ENCODE measurements at places on chromosomes 6 and 20.

DNA sequence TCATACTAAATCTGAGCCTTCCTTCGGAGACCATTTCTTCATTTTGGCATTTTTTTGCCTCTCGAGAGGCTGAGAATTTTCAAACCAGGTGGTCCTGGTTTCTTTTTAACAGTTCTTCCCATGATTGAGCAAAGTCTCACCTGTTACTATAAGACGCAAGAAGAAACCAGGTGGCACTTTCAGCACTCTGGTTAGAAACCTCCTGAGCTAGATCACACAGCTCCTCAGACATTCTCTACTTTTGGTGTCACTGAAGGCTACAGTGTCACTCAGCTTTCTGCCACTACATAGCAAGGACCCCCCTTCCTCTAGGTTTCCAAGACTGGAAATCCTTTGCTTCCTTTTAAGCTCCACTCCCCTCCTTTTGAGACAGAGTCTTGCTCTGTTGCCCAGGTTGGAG lies 7.3 kb downstream of the IFNGR1 start:
- no peak for DNase-seq

DNA sequence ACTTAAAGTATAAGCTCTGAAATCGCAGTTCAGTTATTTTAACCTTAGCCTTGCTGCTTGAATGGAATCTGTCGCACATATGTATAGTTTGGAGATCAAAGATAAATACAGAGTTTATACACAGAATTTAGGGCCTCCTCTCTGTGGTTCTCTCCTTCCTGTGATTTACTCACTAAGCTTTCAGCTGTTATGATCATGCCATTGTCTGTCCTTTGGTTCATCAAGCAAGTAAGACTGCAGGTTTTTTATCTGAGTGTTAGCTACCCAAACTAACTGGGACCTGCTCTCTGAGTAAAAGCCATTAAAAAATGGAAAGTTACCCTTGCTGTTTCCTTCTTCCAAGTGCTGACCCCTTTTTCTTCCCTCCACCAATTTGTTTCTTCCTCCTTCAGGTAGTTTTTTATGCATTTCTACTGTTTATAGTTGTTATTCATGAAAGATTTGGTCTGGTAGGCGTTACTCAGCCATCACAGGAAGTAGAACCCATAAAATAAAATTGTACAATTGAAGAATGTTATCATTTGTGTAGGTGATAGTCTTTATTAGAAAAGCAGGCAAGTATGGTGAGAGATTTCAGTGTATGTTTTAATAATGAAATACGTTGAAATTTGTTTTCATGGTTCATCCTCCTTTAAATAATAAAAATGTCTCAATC lies 33.7 kb upstream of the SUMO4 start:
- DNase-seq, result no peak

DNA sequence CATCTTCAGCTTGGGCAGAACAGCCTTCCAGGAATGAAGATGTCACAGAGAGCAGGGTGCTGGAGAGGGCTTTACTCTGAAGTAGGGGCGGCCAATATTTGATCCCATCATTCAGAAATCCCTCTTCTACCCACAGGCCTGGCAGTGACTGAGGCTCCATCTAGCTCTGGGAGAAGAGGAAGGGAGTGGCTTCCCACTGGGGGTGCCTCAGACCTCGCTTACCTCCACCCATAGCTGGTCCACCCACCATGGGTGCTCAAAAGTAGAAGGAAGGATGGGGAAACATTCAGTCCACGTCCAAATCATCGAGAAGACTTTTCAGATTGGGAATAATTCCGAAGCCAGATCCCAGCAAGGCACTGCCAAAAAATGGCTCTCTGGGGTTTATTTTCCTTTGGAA lies 11.8 kb upstream of the THBD start:
- DNase-seq, result no peak

DNA sequence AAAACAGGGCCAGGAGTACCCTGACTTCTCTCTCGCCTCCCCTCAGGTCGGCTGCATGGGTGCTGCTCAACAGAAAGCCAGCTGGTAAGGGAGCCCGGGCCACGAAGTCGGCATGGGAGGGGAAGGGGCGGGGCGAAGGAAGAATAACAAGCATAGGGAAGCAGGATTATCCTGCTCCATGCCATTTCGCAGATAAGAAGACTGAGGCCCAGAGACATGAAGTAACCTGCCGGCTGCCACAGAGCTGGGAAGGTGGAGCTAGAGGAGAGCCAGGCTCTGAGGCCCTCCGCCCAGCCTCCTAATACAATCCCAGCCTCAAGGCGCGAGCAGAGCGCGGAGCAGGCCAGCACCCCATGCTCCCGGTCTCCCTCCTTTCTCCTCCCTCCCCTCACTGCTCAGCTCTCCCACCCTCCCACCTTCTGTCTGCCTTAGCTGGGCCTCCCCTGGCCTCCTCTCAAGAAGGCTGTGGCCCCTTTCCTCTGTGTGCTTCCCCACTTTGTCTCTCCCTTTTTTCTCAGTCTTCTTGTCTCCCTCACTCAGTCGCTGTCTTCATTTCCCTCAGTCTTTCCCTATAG lies 13.2 kb upstream of the HMGA1 start:
- no peak for DNase-seq

DNA sequence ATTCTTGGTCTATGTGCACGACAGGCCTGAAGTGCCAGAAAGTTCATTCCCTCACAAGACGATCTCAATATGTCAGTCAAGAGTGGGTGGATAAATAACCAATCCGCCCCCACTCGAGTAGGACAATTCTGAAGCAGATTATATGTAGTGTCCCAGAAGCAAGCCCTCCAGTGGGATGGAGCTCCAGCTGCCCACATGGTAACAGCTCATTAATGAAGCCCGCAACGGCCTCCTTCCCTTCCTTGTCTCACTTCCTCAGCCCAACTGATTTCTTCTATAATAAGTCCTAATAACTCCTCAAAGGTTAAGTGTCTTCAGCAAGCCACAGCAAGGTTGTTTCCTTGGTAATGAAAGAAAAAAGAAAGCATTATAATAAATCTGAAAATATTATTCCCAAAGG lies 82.1 kb upstream of the F13A1 start:
- DNase-seq, result no peak

- DNase-seq, result no peak
These were observed 89.7 kb downstream of the MDGA1 start for GRCh38 chr6:37607944-37608343.

DNA sequence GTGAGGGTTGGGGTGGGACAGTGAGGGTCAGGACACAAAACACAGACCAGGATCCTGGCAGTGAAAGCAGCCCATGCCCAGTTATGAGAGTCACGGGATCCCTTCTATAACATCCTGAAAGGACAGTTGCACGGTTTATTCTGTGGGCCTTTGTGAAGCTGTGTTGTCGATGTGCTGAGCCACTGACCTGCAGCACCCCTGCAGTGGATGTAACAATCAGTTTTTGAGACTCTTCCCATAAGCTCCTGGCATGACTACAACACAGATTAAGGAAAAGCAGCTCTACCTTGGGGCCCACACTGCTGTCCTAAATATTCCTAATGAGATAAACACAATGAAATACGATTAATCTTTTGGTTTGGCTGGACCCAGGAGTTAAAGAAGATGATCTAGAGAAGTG lies 3.7 kb downstream of the PYGB start:
- no peak for DNase-seq

GRCh38 chr6:145036236-145036635 lies 699.1 kb downstream of the EPM2A start:
- no peak for DNase-seq

- no peak for DNase-seq
These were observed 93.3 kb downstream of the PPP1R14C start for GRCh38 chr6:150236114-150236513.

GRCh38 chr20:51953731-51954340 lies 151.5 kb upstream of the SALL4 start:
- no peak for DNase-seq

GRCh38 chr6:45563041-45563440 lies 185.3 kb upstream of the SUPT3H start:
- DNase-seq, result no peak

GRCh38 chr20:64108731-64109681 lies 1.6 kb upstream of the NPBWR2 start:
- DNase-seq, result no peak

- no peak for DNase-seq
These were observed 248.1 kb upstream of the FOXQ1 start for GRCh38 chr6:1063671-1064355.

DNA sequence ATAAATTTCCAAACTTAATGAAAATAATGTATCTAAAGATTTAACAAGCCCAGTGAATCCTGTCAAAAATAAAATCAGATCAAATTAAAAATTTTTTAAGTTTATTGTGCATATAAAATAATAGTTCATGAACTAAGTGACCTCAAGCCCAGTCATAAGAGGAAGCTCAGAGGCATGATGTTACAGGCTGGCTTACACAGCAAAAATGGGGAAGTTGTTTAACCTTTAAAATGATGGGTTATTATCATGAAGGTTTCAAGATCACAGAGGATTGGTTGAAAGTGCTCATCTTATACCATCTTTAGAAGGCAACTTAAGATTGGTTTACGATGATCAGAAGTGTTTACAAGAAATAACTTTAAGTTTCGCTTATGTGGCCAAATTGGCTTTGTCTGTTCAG lies 102.5 kb downstream of the PAK5 start:
- no peak for DNase-seq

- no peak for DNase-seq
These were observed 80.2 kb downstream of the SYNJ2 start for GRCh38 chr6:158061709-158062461.

GRCh38 chr20:62239278-62239879 lies 1.1 kb downstream of the OSBPL2 start:
- no peak for DNase-seq

GRCh38 chr6:44235269-44235668 lies 11.6 kb upstream of the HSP90AB1 start:
- no peak for DNase-seq

DNA sequence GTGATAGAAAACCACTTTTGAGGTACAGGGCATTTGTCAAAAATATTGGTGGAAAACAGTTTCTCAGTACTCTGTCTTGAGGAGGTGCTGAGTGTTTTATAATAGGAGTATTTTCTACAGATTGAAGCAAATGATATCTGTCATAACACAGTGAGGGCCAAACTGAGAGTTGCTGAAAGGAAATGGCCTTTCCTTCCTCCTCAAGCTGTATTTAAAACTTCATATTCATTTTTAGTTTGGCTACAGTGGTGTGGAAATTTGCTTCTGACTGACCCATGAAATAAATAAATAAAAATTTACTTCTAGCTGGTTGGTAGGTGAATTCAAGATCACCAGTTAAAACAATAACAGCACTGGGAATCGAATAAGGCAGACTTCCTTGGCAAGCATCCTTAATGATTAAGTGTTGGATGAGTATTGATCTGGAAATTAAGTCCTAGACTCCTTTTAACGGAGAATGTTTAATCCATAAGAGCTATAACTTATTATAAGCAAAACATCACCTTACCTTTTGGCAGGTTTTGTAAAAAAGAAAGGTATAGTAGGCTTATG lies 828.6 kb upstream of the CITED2 start:
- no peak for DNase-seq

GRCh38 chr6:144646093-144647056 lies 361.2 kb downstream of the UTRN start:
- DNase-seq, result no peak

DNA sequence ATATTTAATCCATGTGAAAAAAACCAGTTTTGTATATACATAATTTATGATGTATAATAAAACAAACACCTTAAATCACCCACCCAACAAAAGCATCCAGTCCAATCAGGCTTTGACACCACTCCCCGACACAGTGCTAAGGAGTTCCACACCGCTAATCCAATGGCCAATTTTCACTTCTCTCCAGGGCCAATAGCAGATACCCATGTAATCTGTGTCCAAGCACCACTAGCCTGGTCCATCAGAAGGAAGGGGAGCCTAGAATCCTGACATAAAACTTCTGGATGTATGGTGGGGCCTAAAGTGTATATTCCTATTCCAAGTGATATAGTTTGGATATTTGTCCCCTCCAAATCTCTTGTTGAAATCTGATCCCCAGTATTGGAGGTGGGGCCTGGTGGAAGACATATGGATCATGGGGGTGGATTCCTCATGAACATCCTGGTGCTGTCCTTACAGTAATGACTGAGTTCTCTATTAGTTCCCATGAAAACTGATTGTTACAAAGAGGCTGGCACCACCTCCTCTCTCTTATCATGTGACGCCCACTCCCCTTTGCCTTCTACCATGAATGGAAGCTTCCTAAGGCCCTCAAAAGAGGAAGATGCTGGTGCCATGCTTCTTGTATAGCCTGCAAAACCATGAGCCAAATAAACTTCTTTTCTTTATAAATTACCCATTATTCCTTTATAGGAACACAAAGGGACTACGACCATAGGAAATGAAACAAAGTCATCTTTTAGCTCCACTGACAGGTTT lies 20.8 kb downstream of the RALGAPA2 start:
- DNase-seq, result no peak

- DNase-seq, result no peak
These were observed 16.4 kb upstream of the KIFC1 start for GRCh38 chr6:33375143-33375671.

- no peak for DNase-seq
These were observed 1.5 kb downstream of the SIGLEC1 start for GRCh38 chr20:3710703-3711483.

DNA sequence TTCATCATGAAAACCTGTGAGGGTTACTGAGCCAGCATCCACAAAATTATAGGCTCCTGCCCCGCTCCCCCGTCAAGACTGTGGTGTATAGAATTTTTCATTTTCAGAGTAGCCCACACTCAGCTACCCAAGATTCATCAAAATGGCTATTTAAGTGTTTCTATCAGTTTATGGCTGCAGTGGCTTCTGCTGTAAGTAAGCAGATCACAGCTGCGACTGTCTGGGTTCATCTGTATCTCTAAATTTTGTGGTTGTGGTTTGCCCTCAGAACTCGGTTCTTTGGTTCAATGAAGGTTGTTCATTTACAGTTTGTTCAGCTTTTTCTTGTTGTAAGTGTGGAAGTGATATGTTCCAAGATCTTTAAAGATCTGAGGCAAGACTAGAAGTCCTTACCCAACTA lies 284.2 kb downstream of the DOK5 start:
- no peak for DNase-seq

DNA sequence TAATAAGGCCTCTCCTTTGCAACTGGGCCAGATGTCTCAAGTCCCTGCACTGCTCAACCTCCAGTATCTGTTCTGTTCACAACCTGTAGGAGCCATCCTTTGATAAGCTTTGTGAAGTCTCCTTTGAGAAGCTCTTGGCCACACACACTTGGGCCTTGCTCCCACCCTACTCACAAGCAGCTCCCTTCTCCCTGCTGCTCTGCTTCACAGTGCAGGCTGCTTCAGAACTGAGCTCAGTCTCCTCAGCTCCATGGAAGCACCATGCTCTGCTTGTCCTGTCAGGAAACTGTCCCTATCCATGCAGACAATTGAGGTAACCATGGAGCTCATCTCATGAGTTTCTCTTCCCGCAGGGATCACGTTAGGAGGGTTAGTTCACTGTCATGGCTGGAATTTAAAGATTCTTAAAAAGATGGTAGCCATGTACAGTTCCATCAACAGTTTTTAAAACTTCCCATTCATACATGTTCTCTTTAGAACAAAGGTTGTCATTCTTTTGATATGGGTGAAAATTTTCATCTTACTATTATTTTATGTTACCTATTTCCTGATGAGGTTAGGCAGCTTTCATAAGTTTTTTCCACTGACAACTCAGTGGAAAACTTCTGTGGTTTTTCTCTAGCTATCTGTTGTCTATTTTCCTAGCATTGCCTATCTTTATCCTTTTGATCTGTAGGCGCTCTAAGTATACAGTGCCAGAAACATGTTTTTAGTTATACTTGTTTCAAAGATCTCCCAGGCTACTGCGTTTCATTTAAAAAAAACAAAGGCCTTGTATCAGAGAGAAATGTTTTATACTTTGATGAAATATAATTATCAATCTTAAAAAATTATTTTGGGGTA lies 62.6 kb downstream of the AK9 start:
- DNase-seq, result no peak

GRCh38 chr6:17987697-17988421 lies 424 bp upstream of the KIF13A start:
- DNase-seq, result no peak

GRCh38 chr6:4059115-4059777 lies 19.7 kb downstream of the FAM217A start:
- DNase-seq, result no peak

Measured in NCI-H2081 treated with DMSO at 0.1 percent for 48 hours (cell line).